Posterior vena cava (tissue), 2 donors: ENCODE measurements at places on chromosomes 5 and 9. TPM values are rescaled to one million over a fixed set of nuclear protein-coding genes. Genes with fewer than 3 reads are reported as not detected.

- no peak for DNase-seq
Measured at GRCh38 chr5:176639208-176639607, 8.1 kb upstream of the TSPAN17 start.

DNA sequence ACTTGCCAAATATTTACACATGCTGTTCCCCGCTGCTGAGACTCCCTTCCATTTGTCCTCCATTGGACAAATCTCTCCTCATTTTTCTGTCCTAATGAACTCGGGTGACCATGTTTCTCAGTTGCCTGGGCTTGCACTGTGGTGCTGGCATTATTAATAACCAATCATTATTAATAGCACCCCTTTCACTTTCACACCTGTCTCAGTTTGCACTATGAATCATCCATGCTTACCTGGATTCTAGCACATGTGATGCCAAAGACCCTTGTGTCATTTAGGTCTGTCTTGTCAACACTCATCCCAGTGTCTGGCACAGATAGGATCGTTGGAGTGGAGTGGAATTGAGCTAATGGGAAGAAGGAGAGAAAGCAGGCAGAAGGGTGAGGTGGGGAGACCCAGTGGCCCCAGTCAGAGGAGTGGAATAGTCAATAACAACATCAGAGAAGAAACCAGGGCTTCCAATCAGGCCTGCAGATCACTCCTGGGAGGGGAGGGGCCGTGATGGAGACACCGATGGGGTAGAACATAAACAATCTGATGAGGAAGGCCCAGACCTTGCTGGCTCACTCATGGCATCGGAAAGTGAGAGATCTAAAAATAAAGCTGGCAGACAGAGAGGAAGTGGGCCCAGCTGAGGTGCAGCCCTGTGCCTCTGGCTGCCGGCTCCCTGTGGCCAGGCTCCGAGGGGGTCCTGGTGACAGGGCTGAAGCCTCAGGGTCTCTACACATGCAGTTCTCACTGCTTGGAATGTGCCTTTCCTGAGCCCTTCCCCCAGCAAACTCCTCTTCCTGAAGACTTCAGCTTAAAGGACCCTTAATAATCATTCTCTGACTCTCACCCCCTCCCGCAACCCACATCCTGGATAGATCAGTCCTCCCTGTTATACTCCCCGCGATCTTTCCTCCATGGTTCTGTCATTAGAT lies 33.5 kb upstream of the CRB2 start:
- DNase-seq: no peak

GRCh38 chr9:68931821-68932220 lies 82.1 kb downstream of the PRKACG start:
- no peak for DNase-seq

DNA sequence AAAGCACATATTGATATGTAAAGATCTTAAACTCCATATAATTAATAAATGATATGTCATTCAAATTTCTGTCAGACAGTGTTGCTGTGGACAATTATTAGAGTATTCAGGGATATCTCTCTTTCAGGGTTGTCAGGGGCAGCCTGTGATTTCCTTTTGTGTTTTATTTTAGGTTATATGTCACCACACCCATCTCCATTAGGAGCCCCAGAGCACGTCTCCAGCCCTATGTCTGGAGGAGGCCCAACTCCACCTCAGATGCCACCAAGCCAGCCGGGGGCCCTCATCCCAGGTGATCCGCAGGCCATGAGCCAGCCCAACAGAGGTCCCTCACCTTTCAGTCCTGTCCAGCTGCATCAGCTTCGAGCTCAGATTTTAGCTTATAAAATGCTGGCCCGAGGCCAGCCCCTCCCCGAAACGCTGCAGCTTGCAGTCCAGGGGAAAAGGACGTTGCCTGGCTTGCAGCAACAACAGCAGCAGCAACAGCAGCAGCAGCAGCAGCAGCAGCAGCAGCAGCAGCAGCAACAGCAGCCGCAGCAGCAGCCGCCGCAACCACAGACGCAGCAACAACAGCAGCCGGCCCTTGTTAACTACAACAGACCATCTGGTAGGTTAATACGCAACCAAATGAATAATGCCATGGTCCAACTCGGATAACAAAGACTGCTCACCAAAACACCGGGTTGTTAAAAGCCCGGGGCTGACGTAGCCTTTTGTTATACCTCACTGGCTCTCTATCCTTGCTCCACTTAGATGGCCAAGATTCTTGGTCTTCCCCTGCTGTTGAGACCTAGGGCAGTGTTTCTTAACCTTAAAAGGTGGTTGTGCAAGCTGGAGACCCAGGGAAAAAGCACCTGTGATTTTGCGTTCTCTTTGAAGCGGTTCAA lies 24.4 kb downstream of the SMARCA2 start:
- DNase-seq: peak; percentile 73

DNA sequence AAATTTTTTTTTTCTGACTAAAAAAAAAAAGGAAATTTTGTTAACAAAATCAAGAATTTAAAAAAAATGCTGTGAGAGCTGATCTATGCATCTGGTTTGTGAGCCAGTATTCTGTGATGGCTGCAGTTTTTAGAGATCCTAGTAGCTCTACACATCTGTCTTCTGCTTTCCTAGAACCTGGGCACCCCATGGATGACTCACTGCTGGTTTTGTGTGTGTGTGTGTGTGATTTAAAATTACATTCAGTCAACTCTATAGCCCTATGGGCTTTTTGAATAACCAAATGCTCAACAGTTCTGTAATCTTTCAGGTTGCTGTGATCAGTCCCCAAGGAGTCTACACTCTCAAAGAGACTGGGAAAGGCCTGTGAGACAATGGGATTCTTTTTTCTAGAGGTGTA lies 2.5 kb upstream of the PSMD5 start:
- no peak for DNase-seq

GRCh38 chr9:133584559-133585476 lies 24.4 kb downstream of the FAM163B start:
- no peak for DNase-seq

GRCh38 chr5:55173687-55174230 lies 782 bp upstream of the CDC20B start:
- no peak for DNase-seq

- no peak for DNase-seq
Measured at GRCh38 chr5:159844267-159845121, 71.8 kb upstream of the ADRA1B start.

DNA sequence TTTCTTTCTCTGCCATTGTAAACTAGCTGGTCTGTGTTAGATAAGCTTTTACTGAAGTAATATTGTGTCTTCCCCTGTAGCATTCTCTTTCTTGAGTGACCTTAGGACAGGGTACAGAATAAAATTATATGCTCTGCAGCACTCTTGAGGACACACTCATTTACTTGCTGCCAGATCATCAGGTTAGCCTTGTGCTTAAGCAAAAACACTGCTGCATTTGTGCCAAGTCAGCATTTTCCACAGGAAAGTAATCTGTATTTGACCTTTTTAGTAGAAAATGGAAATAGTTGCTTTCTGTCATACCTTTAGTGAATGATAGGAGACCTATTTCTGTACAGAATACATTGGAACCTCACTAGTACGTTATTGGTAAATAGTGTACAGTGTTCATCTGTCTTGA lies 54.2 kb downstream of the LMNB1 start:
- no peak for DNase-seq

DNA sequence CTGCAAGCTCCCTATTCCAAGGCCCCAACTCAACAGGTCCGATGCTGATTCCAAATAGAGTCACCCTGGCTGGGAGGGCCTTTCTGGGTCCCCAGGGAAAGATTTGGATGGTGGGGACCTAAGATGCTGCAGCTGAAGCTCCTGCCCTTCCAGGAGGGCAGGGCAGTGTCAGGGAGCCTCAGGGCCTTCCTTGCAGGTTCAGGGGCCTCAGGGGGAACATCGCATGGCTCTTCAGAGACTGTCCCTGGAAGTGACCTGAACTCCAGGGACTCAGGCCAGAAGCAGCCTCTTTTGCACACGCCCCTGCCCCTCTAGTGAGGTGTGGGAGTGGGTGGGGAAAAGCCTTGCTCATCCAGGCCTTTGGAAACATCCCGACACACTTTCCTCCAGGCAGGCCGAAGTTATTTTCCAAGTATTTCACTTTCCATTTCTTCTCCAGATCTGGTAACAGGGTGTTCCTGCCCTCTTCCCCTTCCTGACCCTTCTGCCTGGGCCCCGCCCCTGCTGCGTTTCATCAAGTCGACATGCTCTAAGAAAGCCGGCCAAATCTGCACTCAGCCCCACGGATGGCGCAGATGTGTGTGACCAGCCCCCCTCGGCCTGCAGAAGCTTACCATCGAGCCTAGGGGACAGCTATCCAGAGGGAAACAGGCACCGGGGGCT lies 159.5 kb downstream of the FGF18 start:
- DNase-seq: peak; percentile 94

DNA sequence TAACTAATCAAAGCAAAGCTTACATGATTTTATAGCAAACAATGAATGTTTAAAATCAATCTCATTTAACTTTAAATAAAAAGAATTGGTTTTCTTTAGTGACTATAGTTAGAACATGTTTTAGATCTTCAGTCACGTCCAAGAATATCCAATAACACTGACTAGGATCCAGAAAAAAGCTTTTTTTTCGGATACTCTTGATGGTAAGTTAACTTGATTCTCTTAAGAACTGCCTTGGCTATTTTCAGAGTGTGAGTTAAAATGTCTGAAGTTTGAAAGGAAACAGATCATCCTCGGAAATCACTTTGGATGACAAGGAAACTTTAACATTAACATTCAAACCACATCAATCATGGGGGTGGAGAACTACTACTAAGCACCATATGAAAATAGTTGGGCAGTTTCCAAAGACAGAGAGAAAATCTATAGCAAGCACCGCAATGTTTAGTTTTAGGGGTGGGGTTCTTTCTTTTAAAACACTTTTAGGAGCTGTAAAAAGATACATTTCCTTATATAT lies 83.7 kb upstream of the SLC27A6 start:
- DNase-seq: no peak

DNA sequence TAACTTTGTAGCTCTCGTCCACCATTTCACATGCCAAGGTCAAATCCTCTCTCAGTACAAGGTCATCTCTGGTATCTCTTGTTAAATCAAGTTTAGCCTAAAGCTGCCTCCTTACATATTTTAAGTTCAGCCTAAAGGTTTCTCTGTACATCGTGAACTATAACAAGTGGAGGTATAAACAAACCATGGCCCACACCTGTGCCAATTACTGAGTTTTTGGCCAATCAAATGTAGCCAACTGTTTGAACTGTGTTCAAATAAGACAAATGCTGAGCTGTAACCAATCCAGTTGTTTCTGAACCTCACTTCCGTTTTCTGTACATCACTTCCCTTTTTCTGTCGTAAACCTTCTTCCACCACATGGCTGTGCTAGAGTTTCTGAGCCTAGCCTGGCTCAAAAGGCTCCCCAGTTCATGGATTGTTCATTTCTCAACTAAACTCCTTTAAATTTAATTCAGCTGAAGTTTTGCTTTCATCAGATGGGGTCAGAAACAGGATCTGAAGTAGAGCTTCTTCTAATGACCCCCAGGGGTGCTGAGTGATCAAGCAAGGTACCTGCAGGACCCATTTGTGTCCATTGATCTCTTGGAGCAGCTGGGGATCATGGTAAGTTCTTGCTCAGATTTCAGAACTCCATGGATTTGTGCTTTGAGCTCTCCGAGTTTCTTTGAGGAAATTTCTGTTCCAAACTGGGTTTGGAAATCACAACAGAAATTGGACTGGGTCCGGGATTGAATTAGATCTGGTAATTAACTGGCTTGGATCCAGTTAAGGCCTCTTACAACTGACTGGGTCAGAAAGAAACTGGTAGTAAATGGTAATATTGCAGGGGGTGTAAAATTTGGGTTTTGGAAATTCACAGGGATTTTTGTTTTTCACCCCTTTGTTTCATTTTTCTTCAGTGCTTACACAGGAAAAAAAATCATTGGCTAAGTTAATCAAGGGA lies 11.0 kb upstream of the NANS start:
- no peak for DNase-seq

DNA sequence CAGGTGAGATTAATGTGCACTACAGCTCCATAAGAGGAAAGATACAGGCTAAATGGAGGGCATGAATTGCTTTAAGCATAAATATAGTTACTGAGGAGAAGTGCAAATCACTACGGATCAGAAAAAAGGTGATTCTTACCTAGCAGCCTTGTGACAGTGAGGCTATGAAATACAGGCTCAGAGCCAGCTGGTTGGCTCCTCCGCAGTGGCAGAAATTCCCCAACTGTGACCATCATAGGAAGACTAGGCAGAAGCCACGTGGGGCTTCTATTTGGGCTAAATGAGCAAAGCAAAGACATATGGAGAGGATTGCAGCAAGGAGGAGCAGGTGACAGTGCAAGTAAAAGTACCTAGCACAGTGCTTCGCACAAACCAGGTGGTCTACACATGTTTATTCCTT lies 40.5 kb downstream of the CDO1 start:
- no peak for DNase-seq

Gene FOXD4L5
- total RNA-seq: not detected

Gene MSMP
- total RNA-seq: 1.7 TPM

Gene SPATA31A3
- not detected for total RNA-seq

Gene PRR16
- total RNA-seq: 6.0 TPM

Gene SH3TC2
- 0.93 TPM for total RNA-seq

Gene SOX30
- 0.29 TPM for total RNA-seq

Gene PIK3R1
- 65.2 TPM for total RNA-seq

Gene RXFP3
- not detected for total RNA-seq
